WTC11 (cell line): ENCODE measurements at places on chromosomes 11 and 22.

GRCh38 chr11:75770102-75770501, 1.5 kb downstream of the DGAT2 start:
- DNase-seq = no peak

GRCh38 chr11:113789675-113790320, 10.2 kb downstream of the CLDN25 start:
- no peak for DNase-seq

DNA sequence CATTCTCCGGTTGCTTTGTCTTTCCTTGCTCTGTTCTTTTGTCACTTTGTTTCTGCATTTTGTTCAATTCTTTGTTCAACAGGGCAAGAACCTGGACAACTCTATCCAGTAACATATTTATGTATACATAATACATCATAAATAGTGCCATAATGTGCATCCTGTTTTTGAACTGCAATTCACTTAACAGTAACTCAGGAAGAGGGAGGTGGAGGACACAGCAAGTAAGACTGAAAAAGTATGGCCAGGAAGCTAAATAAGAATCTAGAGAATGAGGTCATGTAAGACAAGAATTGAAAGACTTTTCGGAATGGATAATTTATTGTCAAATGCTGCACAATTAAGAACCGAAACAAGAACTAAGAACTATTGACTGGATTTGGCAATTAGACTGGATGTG, 29.2 kb upstream of the CHORDC1 start:
- DNase-seq = no peak

DNA sequence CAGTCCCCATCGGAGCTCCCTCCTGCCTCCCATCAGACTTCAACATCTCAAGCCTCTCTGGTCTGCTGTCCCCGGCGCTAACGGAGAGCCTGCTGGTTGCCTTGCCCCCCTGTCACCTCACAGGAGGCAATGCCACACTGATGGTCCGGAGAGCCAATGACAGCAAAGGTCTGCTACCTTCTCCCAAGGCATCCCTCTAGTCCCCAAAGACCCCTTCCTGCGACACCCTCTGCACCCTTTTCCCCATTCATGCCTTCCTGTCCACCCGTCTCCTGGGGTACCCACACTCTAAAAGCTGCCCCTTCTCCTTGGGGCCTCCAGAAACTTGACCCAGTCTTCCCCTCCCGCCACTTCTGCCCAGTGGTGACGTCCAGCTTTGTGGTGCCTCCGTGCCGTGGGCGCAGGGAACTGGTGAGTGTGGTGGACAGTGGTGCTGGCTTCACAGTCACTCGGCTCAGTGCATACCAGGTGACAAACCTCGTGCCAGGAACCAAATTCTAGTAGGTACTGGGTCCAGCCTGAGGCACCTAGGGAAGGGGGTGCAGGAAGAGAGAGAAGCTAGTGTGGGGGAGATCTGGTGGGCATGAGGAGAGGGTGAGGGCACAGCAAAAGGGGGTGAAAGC, 860 bp downstream of the UPK2 start:
- DNase-seq = no peak

- no peak for DNase-seq
These were observed 1.6 kb downstream of the DUSP8 start for GRCh38 chr11:1570531-1570895.

DNA sequence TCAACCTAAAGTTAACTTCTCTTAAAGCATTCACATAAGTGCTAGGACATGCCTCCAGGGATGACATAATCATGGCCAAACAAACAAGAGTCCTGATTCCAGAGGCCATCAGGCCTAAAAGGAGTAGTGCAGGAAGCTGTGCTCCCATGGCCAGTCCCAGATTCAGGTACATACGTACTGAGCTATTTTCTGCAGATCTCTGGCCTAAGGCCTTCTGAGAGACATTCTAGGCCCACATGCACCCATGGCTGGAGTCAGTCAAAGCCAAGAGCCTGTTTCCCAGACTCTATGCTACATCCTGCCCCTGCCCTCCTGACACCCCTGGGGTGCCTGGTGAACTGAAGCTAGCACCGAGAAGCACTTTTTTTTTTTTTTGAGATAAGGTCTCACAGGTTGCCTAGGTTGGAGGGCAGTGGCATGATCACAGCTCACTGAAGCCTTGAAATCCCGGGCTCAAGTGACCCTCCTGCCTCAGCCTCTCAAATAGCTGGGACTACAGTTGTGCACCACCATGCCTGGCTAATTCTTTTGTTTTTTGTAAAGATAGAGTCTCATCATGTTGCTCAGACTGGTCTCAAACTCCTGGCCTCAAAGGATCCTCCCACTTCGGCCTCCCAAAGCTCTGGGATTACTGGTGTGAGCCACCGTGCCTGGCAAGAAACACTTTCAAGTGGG, 553 bp downstream of the CD3D start:
- no peak for DNase-seq
